Right cardiac atrium (tissue), 5 donors: ENCODE measurements at places on chromosomes 11 and 22. TPM values are rescaled to one million over a fixed set of nuclear protein-coding genes. Genes with fewer than 3 reads are reported as not detected.

The TMEM191C gene
- polyA plus RNA-seq, result 0.66 TPM

The ADM2 gene
- 0.05 TPM for polyA plus RNA-seq

The ARHGAP42 gene
- polyA plus RNA-seq, result 4.5 TPM

The LRRN4CL gene
- 3.0 TPM for polyA plus RNA-seq

The MS4A7 gene
- 6.6 TPM for polyA plus RNA-seq

The TRIM6 gene
- polyA plus RNA-seq, result 1.1 TPM
